ENCODE measurements at places on chromosomes 6 and 20.

DNA sequence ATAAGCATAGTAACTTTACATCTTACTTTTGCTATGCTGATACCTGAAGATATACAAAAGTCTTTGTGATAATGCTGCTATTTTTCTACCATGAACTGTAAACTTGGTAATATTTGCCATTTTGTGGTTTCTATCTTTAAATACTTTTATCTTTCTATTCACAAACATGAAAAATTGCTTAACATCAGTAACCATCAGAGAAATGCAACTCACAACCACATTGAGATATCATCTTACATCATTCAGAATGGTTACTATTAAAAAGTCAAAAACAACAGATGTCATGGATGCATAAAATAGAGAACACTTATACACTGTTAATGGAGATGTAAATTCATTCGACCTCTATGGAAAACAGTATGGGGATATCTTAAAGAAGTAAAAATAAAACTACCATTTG is 112.0 kb downstream of the TRDN start:
- no peak for DNase-seq

- DNase-seq = no peak
Observed at GRCh38 chr20:1287787-1288569, 21.9 kb downstream of the SNPH start.

GRCh38 chr6:28585335-28585734 is 59.7 kb downstream of the GPX5 start:
- no peak for DNase-seq

- DNase-seq = peak; percentile 50
Observed at GRCh38 chr6:452301-453067, 60.9 kb downstream of the IRF4 start.

DNA sequence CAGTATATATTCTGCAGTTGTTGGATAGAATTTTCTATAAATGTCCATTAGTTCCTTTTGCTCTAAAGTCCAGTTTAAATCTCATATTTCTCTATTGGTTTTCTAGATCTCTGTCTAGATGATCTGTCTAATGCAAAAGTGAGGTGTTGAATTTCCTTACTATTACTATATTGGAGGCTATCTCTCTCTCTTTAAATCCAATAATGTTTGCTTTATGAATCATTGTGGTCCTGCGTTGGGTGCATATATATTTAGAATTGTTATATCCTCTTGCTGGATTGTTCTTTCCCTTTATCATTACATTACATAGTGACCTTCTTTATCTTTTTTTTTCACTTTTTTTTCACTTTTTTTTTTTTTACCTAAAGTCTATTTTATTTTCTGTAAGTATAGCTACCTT is 208.5 kb upstream of the ASCC3 start:
- DNase-seq = no peak

DNA sequence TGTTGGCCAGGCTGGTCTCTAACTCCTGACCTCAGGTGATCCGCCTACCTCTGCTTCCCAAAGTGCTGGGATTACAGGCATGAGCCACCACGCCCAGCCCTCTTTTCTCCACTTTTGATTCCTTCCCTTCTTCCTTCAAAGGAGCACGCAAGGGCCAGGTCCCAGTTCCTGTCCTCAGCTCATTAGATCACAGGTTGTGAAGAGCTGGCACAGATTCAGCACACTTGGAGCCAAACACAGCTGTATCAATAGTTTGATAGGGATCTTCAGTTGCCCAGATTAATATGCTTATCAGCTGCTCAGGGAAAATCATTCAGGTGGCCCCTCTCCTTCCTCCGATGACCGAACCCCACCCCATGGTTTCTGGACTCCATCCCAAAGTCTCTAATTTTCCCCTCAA is 14.4 kb upstream of the SLC22A23 start:
- no peak for DNase-seq

GRCh38 chr6:20467437-20467836 is 65.8 kb downstream of the E2F3 start:
- no peak for DNase-seq

DNA sequence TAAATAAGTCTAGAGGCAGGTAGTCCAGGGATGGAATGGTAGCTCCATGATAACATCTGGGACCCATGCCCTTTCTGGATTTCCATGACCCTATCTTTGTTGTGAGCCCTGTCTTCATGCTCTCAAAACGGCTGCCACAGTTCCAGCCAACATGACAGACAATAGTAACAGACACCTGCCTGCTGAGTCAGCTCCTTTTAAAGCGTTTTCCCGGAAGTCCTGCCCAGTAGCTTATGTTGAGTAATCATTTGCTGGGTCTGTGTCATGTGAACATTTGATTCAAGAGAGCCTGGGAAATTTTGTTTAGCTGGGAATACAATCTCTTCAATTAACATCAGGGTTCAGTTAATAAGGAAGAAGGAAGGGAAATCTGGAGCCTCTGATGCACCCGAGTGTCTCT is 262.2 kb upstream of the SULF2 start:
- DNase-seq = no peak

GRCh38 chr20:39851459-39851858 is 837.6 kb downstream of the MAFB start:
- DNase-seq = peak; percentile 69

- DNase-seq = no peak
Observed at GRCh38 chr6:135073756-135074393, 19.3 kb upstream of the HBS1L start.

GRCh38 chr6:95110767-95111166 is 466.6 kb upstream of the MANEA start:
- no peak for DNase-seq

GRCh38 chr6:34555007-34555322 is 1.2 kb downstream of the SPDEF start:
- no peak for DNase-seq

GRCh38 chr6:63573076-63573898 is 1.0 kb downstream of the LOC128125822 start:
- peak; percentile 52 for DNase-seq

GRCh38 chr6:5998711-5999687 is 7.7 kb downstream of the NRN1 start:
- DNase-seq = peak; percentile 50

Data from AG08395 (cell line).